Adipose tissue (tissue), 3 donors: ENCODE measurements at places on chromosomes 2 and 18. TPM values are rescaled to one million over a fixed set of nuclear protein-coding genes. Genes with fewer than 3 reads are reported as not detected.

Gene XDH
- polyA plus RNA-seq: 0.28 TPM

Gene IL37
- not detected for polyA plus RNA-seq

Gene COLEC12
- 5.2 TPM for polyA plus RNA-seq

Gene SCN1A
- under 0.01 TPM for polyA plus RNA-seq

Gene ITGA4
- 0.70 TPM for polyA plus RNA-seq

Gene DCC
- polyA plus RNA-seq: 0.13 TPM

Gene NRBP1
- polyA plus RNA-seq: 65.7 TPM

Gene GEN1
- polyA plus RNA-seq: 0.34 TPM

Gene REEP1
- polyA plus RNA-seq: 1.00 TPM

Gene MBOAT2
- 4.4 TPM for polyA plus RNA-seq

Gene BAZ2B
- 10.6 TPM for polyA plus RNA-seq

Gene SERPINB10
- polyA plus RNA-seq: 0.27 TPM

Gene PXDN
- 10.2 TPM for polyA plus RNA-seq

Gene MOCOS
- polyA plus RNA-seq: 4.7 TPM

Gene ACAA2
- polyA plus RNA-seq: 216 TPM

Gene SCN9A
- polyA plus RNA-seq: 0.46 TPM
